ENCODE measurements at places on chromosomes 13 and 19.
A peak's percentile ranks its signal among the peaks of the same experiment; 100 is the strongest.

- no peak for DNase-seq
These were observed 8.9 kb upstream of the TMEM160 start for GRCh38 chr19:47057328-47057727.

GRCh38 chr19:58356766-58357480, 3.6 kb upstream of the A1BG start:
- no peak for DNase-seq

DNA sequence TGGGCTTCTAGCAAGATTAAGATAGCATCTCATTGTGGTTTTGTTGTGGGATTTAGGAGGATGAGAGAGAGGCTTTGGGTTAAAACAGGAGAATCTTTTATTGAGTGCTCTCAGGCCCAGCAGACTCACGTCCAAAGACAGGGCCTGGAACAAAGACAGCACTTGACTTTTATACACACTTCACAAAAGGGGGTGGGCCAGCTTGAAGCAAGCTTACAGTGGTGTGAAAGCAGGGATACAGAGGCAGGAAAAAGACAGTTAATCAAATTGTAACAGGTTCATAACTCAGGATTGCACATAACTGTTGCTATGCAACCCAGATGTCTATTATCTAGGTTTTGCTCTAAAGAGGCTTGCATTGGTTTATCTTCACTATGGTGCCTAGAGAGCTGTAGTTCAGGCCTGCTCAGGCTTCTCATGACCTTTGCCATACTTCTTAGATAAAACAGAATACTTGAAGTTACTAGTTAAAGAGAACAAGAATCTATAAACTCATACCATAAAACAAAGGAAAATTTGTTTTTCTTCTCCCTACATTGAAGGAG, 42.2 kb upstream of the CEACAM21 start:
- DNase-seq: no peak

GRCh38 chr13:37288057-37288720, 182.7 kb upstream of the CSNK1A1L start:
- DNase-seq: no peak

DNA sequence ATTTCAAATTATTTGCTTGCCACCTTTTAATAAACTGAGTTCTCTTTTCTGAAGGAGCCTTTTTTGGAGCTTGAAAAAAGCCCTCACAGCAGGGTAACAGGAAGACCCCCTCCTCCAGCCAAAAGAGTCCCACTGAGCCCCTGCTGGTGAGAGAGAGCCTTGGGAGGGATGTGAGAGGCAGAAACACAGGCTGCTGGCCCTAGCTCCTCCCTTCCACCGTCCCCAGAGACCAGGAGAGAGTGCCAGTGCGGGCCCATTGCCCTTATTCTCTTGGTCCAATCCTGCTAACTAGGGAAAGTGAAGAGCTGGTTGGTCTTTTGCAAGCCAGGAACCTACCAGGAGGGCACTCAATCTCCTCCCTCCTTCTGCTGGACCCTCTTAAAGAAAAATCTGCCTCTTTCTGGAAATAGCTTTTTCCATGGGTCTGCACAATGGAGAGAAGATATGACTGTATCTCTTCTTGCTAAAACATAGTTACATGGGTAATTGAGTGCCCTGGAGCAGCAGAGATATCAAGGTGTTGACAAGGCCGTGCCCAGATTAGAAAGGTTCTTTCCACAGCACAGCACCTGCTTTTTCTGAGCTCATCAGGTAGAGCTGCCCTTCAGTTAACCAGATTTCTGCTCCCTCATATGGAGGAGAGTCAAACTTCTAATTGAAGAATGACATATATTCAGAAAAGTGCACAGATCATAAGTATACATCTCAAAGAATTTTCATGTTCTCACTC, 113.9 kb downstream of the LRCH1 start:
- peak; percentile 50 for DNase-seq

DNA sequence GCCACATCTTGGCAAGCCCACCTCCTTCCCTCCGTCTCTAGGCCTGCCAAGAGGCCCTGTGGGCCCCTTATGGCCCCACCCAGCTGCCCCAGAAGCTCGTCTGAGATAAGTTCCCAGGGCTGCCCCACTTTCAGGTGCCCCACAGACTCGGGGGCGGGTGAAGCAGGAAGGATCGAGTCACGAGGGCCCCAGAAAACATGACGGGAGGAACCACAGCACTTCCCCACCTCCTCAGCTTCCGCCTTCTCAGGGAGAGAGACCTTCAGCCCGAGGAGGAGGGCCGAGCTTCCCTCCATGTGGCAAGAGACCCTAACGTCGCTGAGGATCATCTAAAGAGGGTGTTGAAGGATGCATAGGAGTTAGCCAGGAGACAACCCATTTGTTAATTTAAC, 4.5 kb upstream of the IL12RB1 start:
- no peak for DNase-seq

DNA sequence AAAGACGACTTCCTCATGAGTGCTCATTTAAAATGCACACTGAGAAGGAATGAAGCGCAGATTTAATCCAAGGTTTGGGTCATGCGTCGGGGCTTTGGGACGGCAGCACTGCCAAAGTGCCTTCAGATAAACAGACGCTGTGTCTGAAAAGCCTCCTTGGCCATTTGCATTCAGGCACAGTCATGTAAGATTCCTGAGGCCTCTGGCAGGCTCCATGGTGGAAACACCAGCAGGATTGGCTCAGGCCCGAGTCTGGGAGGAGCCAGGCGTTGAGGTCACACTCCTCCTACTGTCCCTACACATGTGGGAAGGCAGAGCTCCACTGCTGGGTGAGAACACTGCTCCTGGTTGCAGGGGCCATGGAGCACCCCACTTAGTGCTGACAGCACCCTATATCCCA, 113.3 kb upstream of the KL start:
- peak; percentile 5 for DNase-seq

DNA sequence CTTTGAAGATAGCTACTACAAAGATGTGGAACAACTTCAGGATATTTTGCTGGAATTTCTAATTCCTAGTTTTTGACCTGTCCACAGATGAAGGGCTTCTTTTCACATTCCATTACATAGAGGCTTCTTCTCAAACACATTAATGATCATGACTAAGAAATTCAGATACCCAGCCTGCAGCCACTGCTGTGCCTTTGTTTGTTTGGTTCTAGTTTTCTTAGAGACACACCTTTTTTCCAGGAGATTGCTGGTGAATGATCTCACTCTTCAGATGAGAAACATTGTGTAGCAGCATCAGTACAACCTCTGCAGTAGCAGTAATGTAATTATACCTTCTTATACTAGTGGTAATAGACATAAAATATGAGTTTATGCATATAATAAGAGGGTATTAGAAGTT, 5.0 kb downstream of the TDRD3 start:
- no peak for DNase-seq

- no peak for DNase-seq
These were observed 241.1 kb upstream of the ZNF507 start for GRCh38 chr19:32104153-32104849.

GRCh38 chr13:59384154-59384553, 779.6 kb downstream of the DIAPH3 start:
- DNase-seq: no peak

DNA sequence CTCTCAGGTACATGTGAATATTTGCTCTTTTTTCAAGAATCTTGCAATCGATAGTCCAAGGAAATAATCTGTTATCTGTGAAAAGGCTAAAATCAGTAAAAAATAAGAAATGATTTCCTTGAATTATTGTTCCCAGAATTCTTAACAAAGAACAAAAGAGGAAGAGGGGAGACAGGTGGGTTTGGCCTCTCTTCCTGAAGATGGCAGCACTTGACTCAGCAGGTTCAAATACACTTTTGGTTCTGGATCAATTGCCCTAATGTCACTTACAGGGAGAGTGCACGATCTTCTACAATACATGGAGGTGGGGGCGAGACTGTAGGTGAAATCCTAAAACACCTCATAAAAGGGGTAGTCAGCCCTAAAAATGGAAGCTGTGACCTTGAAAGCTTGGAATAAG, 358.7 kb downstream of the IRS2 start:
- no peak for DNase-seq

- no peak for DNase-seq
These were observed 4.6 kb upstream of the RFXAP start for GRCh38 chr13:36814465-36814864.

DNA sequence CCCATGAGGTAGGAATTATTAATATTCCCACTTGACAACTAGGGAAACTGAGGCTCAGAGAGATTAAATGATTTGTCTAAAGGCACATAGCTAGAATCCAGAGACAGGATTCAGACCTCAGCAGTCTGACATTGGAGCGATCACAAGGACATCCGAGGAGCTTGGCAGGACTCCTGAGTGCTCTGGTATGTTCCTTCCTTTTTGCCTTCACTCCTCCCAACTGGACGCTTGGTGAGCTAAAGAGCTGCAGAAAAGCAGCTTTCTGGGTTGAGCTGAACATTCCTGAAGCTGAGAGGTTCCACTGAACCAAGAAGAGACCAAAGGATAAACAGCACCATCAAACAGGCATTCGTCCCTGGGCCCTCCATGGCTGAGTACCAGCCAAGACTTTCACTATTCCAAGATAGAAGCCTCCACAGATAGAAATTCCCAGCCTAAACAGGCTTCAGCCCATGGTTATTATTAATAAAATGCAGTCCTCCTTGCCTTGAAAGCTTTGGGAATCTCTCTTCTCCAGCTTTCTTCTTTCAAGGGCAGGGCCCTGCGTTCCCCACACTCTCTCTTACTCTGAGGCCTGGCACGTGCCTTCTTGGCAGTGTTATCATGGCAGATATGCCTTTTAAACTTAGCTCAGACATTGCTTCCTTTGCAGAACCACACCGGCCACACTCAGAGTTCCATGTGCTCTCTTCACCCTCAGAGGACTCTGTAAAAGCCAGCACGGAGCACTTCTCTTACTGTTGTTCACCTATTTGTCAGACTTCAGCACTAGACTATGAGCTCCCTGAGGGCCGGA, 97.1 kb downstream of the CYSLTR2 start:
- no peak for DNase-seq

GRCh38 chr13:86080340-86080995, 281.2 kb upstream of the SLITRK6 start:
- no peak for DNase-seq

DNA sequence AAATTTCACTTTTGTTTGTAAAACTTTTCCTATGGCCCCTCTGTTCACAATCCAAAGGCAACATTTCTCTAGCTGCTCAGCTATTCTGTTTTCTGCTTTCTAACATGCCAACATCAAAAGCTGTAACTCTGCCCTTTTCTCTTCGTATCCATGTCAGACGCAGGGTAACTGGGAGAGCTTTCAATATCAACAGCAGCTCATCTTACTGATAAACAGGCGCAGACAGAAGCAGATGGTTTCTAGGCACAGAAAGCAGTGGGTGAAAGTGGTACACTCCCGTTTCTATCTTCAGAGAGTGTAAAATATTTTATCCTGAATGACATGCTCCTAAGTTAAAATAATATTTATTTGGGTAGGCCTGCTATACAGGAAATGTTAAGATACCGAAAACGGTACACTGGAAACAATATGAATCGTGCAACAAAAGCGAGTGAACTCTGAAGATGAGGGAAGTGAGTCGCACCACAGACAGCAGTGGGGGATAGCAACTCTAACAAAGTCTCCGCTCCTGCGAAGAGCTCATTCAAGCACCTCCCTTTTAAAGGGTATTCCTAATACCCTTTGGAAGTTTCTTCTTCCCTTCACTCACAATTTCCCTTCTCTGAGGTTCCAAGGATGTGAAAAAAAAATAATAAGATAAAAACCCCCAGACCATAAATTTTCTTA, 798.3 kb downstream of the GPC5 start:
- no peak for DNase-seq

GRCh38 chr13:78600280-78600883, 3.0 kb downstream of the POU4F1 start:
- DNase-seq: no peak

DNA sequence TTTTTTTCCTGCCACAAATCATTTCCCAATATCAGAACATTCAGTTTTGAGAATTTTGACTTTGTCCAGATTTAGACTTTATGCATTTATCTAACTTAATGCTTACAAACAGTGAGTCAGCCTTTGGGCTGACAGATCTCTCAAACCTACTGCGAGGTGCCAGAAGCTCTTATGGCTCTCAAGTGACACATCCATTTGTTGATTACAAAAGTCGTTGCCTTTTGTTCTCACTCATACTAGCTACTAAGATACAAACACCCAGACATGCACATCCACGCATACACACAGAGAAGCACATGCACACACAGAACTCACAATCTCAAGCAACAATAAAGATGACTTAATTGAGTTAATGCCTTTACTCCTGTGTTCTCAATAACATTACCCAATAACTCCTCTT, 1147.5 kb downstream of the DIAPH3 start:
- no peak for DNase-seq

- no peak for DNase-seq
These were observed 82.2 kb downstream of the SLC7A1 start for GRCh38 chr13:29513002-29513980.

GRCh38 chr13:26202365-26202972, 19.6 kb downstream of the RNF6 start:
- DNase-seq: no peak

GRCh38 chr19:11382898-11383705, 1.0 kb downstream of the EPOR start:
- peak; percentile 30 for DNase-seq

DNA sequence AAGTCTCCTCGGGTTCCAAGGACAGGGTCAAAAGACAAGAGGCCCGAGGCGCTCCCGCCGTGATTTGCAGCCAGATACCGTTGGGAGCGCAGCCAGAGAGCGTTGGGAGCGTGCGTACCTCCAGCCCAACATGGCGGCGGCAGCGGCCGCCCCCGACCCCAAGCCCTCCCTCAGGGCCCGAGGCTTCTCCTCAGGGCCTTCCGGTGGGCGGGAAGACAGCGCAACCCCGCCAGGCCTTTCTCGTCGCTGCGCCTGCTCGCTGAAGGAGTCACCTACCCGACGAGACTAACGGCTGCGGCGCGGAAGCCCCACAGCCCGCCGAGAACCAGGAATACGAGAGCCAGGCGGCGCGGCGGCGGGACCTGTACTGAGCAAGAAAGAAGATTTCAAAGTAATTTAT, 3.2 kb upstream of the ZNF850 start:
- no peak for DNase-seq

- DNase-seq: no peak
These were observed 23.5 kb downstream of the SLC25A15 start for GRCh38 chr13:40812724-40813445.

DNA sequence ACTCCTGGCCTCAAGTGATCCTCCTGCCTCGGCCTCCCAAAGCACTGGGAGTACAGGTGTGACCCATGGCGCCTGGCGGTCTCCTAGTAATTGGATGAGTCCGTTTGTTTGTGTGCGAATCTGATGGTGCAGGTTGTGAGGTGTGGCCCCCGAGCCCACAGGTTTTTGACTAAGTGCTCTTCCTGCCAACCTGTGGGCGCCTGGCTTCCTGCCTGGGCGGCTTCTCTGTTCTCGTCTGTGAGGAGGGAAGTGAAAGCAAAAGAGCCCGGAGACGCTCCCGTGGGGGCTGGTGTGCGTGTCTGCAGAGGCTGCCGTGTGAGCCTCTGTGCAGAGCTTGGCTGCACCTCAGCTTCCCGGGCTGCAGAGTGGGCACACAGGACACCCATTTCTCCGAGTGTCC, 10.0 kb downstream of the ARHGAP45 start:
- DNase-seq: no peak

- DNase-seq: no peak
These were observed 47.0 kb upstream of the USPL1 start for GRCh38 chr13:30570691-30571090.

GRCh38 chr19:51430221-51430620, 12.8 kb upstream of the SIGLEC10 start:
- DNase-seq: no peak

GRCh38 chr13:112996671-112997091, 27.7 kb downstream of the MCF2L start:
- DNase-seq: no peak

GRCh38 chr13:59747529-59747928, 416.2 kb downstream of the DIAPH3 start:
- DNase-seq: no peak

Measured in iPS DF 19.7 (cell line).